ENCODE measurements at places on chromosomes 7 and 10. TPM values are rescaled to one million over a fixed set of nuclear protein-coding genes. Genes with fewer than 3 reads are reported as not detected.

The SYT15 gene
- 12.7 TPM for total RNA-seq

The CHCHD1 gene
- total RNA-seq = 23.4 TPM

The SNX13 gene
- 57.0 TPM for total RNA-seq

The VWDE gene
- total RNA-seq = 1.5 TPM

The NEUROD6 gene
- not detected for total RNA-seq

The PPP1R9A gene
- total RNA-seq = 25.7 TPM

The RPEL1 gene
- not detected for total RNA-seq

DNA sequence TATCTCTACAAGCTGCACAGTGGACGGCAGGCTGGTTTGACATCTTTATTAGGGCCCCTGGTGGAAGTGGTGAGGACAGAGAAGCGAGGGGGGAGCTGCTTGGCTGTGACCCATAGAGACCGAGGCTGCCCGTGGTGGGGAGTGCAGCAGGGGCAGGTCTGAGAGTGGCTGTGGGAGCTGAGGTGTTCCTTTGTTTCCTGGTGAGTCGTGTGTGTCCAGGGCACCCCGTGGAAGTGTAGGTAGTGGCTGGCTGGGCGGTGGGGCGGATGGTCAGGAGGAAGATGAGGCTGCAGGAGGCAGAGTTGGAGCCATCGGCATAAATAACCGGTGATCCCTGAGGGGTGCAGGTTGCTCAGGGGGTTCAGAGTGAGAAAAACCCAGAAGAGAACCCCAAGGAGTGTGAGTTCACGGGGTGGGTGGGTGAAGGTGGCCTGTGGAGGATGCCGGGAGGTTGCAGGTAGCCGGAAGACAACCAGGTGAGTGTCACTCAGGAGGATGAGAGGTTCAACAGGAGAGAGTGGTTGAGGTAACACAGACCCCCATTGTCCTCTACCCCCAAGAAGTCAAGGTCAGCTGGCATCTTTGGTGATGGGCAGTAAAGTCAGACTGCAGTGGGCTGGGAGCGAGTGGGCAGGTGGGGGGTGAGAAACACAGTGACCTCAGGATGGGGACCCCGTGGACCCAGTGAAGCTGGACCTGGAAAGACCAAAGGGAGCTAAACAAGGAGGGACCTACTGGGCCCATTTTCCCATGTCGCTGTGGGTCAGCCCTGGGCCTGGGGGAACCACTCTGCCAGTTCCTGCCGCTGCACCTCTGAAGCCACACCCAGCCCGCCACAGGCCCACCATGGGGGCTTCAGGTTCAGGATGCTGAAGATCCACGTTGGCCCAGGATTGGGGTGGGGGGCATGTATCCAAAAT lies 7.8 kb downstream of the ATP6V0E2 start:
- no peak for DNase-seq

DNA sequence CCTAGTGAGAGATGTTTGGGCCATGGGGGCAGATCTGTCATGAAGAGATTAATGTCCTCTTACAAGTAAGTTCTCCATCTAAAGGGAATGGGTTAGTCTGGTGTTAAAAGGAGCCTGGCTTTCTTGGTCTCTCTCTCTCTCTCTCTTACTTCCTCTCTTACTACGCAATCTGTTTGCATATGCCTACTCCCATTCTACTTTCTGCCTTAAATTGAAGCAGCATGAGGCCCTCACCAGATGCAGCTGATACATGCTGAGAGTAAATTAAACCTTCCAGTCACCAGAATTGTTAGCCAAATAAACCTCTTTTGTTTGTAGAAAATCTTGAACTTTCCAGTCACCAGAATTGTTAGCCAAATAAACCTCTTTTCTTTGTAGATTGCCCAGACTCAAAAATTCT lies 884.1 kb downstream of the NRG3 start:
- DNase-seq = no peak

DNA sequence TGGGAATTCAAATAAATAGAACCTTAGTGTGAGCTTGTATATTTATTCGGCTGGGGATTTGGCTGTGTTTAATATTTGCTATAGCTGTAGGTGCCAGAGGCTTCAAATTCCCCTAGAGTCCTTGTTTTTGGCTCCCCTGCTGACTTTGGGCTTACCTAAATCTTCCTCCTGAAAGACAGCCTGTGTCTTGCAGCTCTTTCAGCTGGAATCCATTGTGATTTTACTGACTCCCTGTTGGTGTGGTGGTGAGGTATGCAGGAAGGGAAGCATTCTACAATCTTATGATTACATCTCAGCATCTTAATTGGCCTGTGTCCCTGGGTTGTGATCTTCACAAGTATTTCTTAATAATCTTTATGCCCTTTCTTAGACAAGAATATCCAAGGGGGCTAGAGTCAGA lies 25.9 kb downstream of the FOXI2 start:
- no peak for DNase-seq

DNA sequence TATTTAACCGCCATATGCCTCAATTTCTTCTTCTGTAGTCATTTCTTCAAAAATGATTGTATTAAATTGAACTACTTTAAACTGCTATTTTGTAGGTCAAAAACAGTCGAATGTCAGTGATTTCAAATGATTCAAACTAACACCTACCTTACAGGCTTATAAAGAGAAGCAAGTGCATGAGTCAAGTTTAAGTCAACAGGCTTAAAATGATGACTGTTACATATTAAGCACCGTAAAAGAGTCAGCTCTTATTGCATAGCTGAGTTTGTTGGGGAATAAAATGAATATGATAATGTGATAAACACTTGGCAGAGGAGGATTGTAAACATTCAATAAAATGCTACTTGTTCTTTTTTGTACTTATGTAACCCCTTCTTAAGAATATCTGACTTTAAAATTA lies 90.1 kb upstream of the ANKRD1 start:
- DNase-seq = no peak

DNA sequence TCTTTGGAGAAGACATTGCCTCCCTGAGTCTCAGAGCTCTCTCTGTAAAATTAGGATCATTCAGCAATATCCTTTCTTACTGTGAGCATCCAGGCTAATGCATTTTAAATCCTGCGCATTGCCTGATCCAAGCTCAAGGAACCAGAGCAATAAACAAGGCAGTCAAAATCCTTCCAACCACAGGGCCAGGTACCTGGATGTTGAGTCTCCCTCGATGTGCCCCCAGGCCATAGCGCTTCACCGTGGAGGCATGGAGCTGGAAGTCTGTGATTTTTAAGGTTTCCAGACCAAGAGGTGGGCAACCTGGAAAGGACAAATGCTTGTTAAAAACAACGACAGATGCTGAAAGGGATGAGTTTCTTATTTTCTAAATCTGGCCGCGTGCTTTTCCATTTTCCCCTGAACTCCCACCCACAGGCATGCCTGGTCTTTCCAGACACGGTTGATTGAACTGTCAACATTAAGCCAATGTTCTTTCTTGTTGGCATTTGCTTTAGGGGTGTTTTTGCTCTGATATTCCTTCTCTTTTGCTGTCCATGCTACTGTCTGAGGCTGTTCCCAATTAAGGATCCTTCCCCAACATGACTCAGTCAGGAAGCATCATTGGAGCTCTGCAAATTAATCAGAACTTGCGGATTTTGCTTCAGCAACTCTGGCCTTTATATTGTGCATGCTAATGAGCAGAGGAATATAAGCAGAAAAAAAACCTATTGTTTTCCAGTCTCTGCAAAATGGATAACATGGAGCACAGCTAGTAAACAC lies 29.0 kb downstream of the CPXM2 start:
- no peak for DNase-seq

GRCh38 chr7:92655346-92655884 lies 65.2 kb upstream of the FAM133B start:
- DNase-seq = no peak

GRCh38 chr7:21898265-21898930 lies 47.3 kb downstream of the CDCA7L start:
- no peak for DNase-seq

- no peak for DNase-seq
Observed at GRCh38 chr7:64892666-64893309, 10.3 kb upstream of the ZNF273 start.

DNA sequence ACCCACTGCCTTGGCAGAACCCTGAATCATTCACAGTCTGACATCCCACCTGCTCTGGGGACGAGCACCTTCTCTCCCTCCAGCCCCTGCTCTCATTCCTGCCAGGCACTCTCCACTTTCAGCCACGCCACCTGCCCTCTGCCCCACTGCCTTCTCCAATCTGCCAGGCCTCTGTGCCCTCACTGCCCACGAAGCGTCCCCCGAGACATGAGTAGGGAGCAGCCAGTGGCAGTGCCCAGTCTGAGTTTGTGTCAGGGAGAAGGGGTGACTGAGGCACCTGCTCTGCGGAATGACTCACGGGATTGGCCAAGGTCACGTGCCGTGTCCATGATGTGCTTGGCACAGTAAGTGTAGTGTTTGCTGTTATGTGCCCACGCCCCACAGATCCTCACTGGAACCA lies 215.2 kb upstream of the PPP2R2D start:
- peak; percentile 49 for DNase-seq

DNA sequence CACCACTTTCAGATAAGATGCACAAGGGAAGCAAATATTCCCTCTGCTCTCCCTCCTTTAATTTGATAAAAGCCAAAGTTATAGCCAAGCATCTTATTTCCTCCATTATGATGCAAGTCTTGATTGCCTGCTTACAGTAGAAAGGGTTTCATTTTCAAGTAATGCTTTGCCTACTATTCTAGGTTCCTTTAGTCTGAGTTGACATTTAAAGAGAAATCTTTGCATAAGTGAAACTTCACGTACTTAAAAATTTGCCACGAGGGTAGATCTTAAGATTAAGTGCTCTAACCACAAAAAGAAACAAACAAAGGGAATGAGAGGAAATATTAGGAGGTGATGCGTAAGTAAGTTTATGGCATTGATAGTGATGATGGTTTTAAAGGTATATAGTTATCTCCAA lies 78.1 kb upstream of the VWDE start:
- DNase-seq = no peak

GRCh38 chr7:155684543-155684942 lies 40.1 kb downstream of the RBM33 start:
- DNase-seq = no peak

DNA sequence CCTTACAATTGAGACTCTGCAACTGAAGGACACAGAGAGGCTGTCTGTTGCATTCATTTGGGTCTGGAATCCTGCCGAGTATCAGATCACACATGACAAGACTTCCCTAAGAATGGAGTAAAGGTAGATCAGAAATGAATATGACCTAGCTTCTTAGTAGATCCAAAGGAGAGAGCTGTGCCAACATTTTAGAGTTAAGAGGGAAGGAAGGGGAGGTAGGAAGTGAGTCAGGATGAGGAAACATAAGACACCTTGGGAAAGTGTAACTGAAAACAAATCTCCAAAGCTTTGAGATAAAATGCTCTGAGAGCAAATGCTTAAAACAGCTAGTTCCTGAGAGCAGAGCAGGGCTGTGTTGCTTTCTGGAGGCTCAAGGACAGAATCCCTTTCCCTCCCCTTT lies 6.1 kb upstream of the SLC25A13 start:
- DNase-seq = no peak
